ENCODE measurements at places on chromosomes 5 and 9.

DNA sequence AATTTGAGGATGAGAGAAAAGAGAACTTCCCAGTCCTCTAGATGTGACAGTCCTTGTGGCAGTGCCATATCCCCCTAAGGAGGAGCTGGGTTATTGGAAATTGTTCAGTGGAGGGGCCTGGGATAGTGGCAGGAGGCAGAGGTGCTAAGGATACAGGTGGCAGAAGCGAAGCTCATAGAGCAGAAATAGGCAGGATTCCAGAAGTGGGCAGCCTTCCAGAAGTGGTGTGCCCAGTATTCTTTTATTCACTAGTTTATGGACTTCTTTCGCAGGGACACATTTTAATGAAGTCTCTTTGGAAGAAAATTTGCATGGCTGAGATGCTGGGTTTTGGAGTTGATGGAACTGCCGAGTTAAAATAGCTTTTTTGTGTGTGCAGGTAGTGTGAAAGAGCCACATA is 6.8 kb downstream of the PIK3R1 start:
- no peak for DNase-seq

- no peak for DNase-seq
Measured at GRCh38 chr5:63456279-63456678, 506.0 kb downstream of the HTR1A start.

- no peak for DNase-seq
Measured at GRCh38 chr5:11483630-11484029, 420.6 kb downstream of the CTNND2 start.

GRCh38 chr9:76818271-76818670 is 54.0 kb downstream of the PCA3 start:
- DNase-seq, result no peak

- no peak for DNase-seq
Measured at GRCh38 chr5:12217039-12217438, 312.8 kb upstream of the CTNND2 start.

- no peak for DNase-seq
Measured at GRCh38 chr5:149419859-149420544, 40.9 kb upstream of the IL17B start.

- no peak for DNase-seq
Measured at GRCh38 chr5:130092991-130093390, 188.7 kb downstream of the CHSY3 start.

DNA sequence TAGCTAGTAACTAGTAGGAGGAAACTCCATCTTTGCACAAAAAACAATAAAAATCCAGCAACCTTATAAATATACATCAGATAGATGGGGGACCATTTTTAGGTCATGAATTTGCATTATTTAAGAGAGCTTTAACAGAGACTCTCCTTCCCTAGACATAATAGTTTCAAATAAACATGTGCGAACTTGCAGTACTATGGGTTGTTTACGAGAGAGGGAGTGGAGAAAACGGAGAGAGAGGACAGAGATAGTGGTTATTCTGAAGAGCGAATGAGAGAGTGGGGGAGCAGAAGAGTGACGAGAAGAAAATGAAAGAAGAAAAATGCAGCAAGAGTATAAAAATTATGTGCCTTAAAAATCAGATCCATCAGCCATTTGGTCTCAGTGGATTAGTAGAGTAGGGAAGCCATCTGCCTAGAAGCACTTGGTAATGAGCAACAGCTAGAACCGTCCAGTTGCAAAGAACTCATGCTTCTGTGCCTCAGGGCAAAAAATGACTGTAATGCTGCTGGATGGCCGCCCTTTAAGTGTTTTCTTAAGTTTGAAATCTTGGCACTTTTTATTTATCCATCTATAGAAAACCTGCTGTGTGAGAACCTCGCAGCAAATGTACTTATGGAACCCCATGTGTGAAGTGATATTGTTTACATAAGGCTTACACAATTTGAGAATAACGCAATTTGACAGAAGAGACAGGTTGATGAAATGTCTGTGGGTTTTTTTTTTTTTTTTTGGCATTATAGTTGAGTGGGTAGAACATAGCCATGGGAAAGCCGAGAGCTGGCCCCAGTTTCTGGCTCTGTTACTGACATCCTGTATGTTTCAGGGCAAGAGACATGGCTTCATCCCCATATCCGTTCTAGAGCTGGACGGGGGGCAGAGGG is 95.6 kb upstream of the ZNF608 start:
- no peak for DNase-seq

DNA sequence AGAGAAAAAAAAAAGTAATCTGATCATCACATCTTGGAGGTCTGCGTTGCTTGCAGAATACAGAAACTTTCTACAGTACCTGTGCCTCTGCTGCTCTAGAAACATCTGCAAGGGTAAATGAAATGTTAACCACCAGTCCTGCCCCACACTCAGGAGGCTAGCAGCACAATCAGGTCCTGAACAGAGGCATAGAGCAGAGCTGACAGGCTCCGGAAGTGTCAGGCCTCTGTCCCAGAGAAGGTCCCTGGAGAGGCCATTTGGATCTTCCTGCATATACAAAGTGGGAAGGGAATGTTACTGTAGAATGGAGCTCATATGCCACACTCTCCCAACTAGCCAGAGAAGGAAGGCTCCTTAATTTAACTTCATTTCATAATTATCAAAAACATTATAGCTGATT is 7.2 kb downstream of the NRG2 start:
- no peak for DNase-seq

DNA sequence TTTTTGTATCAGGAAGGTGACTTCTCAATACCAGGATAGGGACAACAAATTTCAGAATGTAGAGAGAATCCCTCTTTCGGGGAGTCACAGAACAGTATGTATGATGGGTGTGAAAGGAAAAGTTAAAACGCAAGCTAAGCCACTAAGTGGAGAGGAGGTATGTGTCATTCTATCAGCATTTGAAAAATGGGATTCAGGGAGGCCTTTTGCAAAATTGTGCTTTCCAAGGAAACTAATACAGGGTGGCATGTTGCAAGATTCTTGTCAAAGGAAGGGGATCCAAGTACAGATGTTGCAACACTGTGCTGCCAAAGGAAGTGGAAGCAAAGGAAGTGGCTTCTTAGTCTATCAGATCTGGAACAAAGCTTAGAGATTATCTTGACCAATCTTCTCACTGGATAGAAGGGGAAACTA is 12.6 kb upstream of the TNIP1 start:
- DNase-seq, result no peak

- no peak for DNase-seq
Measured at GRCh38 chr9:116674210-116674980, 12.7 kb upstream of the TRIM32 start.

GRCh38 chr9:99000476-99001395 is 57.0 kb downstream of the COL15A1 start:
- DNase-seq, result peak; percentile 35

GRCh38 chr5:73625944-73626811 is at the start of gene ARHGEF28:
Gene ARHGEF28 (plus strand): TSS chr5:73626196. CDS start chr5:73684852, 58,656 bp downstream.
- DNase-seq, result no peak

DNA sequence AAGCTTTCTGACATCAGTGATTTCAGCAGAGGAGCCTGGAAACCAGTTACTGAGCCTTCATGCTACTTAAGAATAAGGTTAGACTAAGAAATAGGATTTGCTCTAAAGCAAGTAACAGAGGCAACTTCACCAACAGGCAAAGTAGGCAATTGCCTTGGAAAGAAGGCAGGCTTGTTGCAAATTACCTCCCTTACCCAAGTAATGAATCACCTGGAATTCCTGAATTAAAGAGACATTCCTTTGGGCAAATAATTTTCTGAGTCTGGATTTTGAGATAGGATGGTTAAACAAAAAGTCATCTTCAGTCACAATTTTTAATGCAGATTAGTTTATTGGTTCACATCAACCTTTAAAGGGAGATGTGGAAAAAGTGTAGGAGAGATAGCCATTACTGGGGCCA is 92.8 kb downstream of the ITGA1 start:
- no peak for DNase-seq

DNA sequence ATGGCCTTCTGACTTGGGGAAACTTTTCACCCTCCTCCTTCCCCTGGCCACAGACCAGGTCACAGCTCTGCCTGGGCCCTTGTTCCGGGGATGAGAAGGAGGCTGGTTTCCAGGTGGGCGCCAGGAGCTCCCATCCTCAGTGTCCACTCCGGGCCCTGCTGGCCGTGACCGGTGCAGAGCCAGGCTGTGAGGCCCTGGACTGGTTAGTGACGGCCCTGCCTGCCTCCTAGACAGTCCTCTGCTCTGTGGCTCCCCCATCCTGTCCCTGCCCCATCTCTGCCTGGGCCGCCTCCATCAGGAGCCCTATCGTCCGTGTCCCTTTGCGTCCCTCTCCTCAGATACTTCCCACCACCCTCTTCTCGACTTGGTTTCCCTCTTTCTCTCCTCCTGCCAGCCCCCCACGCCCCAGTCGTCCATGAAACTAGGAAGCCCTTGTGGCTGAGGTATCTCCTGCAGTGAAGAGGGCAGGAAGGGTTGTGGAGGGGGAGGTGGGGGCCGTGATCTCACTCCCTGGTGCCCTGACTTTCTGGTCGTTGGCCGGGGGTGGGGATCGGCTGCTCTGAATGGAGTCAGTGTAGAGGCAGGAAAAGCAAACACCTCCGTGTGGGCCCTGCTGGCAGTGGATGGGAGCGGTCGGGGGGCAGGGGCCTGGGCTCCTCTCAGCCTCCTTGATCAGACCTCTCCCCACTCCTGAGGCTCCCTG is 15.4 kb upstream of the CERCAM start:
- DNase-seq, result no peak

GRCh38 chr5:372996-373709 is 51.6 kb downstream of the AHRR start:
- DNase-seq, result no peak

DNA sequence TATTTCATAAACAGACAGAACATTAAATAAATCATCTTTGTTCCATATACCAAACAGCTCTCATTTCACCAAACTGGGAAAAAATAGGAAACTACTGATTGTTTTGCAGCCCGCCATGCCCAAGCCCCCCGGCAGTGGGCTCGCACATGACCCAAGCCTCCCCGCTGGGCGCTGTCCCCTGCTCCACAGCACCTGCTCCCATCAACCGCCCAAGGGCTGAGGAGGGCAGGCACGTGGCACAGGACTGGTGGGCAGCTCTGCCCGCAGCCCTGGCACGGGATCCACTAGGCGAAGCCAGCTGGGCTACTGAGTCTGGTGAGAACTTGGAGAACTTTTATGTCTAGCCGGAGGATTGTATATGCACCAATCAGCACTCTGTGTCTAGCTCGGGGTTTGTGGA is 554.8 kb upstream of the CCNG1 start:
- no peak for DNase-seq

DNA sequence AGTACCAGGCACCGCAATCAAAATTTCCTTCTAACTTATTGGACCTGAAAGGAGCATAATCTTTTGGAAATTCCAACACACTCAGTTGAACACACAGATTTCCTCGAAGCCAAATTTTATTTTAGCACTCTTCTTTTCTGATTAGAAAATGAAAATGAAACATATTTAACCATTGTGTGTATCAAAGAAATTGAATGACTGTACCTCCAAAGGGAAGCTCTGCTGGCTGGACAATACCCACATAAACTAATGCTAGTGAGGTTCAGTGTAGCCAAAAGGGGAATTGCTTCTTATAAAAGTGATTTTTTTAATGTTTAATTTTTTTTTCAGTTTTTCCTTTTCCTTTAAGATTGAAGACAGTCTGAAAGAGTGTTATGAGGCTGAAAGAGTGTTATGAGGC is 239.6 kb upstream of the NREP start:
- DNase-seq, result no peak

DNA sequence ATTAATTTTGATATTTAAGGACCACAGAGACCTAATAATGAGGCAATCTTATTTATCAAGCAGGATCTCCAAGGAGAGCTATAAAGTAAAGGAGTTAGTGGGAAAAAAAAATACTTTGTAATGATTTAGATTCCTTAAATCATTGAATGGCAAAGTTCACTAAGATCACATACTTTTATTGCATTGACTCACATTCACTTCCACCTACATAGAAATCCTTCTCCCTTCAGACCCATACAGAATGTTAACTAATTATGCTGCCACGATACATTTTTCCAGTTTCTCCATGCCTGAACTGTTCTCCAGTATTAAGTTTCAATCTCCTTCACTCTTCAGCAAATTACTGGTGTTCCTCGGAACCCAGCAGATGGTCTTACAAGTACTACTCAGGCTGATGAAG is 388.7 kb downstream of the EFNA5 start:
- DNase-seq, result no peak

- no peak for DNase-seq
Measured at GRCh38 chr5:100406640-100407039, 128.5 kb upstream of the FAM174A start.

GRCh38 chr5:157295247-157295646 is 29.3 kb downstream of the CYFIP2 start:
- no peak for DNase-seq

DNA sequence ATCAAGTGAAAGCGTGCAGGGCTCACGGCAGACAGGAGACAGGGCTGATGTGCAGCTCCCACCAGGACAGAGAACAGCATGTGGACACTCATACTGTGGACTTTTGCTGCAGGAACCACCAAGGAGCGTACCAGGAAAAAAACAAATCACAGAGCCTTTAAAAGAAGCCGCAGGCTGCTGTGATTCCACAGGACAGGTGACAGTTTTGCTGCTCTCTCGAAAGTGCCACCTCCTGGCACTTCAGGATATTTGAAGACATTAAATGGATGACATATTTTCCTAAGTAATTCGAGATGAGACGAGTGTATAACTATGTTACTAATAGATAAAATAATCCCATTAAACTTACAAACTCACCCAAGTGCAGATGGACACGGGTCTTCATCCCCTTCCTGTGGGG is 29.3 kb downstream of the ZDHHC11 start:
- DNase-seq, result no peak

- no peak for DNase-seq
Measured at GRCh38 chr9:84857211-84857610, 187.7 kb downstream of the NTRK2 start.

- DNase-seq, result peak; percentile 38
Measured at GRCh38 chr9:7974335-7974960, 174.9 kb upstream of the DMAC1 start.

DNA sequence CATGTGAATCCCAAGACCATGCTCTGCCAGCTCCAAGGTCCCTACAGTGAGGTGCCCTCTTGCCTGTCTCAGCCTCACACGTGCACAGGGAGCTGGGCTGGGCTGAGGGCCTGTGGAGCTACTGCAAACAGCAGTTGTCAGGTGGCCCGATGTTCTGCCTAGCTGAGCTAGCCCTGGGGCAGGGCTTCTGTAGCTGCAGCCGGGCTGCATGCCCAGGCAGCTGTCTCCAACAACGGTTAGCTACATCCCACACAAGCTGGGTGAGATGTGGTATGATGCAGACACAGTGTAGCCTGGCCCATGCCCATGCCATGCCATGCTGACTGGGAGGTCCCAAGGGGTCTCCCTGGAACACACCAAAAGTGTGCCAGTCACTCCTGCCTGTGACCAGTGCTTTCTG is 62.0 kb downstream of the MACROH2A1 start:
- DNase-seq, result no peak

DNA sequence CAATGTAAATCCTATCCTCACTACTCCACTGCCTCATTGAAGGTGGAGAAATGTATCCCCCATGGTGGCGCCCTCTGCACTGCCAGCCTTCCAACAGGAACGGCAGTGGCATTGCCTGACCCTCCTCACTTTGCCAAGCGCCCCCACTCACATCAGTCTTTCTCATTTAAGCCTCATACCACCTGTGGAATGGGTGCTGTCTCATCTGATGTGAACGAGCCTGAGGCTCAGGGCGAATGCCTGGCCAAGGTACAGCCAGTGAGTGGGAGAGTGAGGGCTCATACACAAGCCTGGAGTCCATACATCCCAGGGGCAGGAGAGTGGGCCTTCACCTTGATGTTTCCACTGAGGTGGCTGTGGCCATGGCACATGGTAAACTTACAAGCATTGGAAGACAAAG is 10.3 kb downstream of the F2RL2 start:
- DNase-seq, result no peak

- no peak for DNase-seq
Measured at GRCh38 chr5:73867345-73868335, 241.6 kb downstream of the ARHGEF28 start.

- no peak for DNase-seq
Measured at GRCh38 chr9:4704129-4704528, 24.8 kb downstream of the CDC37L1 start.

Data from GM12864 (cell line).